NCI-H2227 treated with DMSO at 0.1 percent for 48 hours (cell line): ENCODE measurements at places on chromosomes 13 and 19.
A peak's percentile ranks its signal among the peaks of the same experiment; 100 is the strongest.

- no peak for DNase-seq
Measured at GRCh38 chr13:73832128-73832588, 302.0 kb downstream of the KLF12 start.

GRCh38 chr13:60080850-60081249 lies 82.9 kb downstream of the DIAPH3 start:
- DNase-seq = no peak

GRCh38 chr19:30006207-30006606 lies 64.2 kb downstream of the URI1 start:
- no peak for DNase-seq

DNA sequence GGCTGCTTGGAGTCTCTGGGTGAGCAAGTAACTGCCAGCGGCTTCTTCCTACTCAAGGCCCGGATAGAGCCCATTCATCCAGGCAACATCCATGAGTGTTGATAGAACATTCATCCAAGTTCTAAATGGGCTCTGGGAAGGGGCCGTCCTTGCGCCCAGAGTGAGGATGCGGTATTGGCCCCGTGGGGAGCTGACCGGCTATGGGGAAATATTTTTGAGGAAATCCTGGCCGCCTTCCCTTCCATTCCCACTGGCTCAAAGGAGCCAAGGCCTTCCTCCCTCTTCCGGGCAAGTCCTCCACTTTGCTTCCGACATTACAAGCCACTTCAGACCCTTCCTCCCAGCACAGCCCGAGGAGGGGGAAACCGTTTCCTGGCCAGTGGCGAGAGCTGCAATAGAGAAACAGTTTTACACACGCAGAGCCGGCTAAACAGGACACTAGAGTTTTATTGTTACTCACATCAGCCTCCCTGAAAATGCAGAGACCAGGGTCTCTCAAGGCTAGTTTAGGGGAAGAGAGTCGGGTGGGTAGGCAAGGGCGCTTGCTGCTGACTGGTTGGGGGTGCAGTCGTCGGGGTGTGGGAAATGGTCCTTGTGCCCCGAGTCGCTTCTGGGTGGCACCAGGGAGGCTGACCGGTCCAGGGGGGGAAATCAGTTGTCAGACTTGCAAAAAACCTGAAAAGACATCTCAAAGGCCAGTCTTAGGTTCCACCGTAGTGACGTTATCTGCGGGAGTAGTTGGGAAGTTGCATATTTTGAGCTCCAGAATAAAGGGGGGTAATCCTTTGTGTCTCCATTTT lies 37.5 kb downstream of the C13orf46 start:
- DNase-seq = no peak

- DNase-seq = no peak
Measured at GRCh38 chr13:111344471-111345191, 24.2 kb downstream of the TEX29 start.

DNA sequence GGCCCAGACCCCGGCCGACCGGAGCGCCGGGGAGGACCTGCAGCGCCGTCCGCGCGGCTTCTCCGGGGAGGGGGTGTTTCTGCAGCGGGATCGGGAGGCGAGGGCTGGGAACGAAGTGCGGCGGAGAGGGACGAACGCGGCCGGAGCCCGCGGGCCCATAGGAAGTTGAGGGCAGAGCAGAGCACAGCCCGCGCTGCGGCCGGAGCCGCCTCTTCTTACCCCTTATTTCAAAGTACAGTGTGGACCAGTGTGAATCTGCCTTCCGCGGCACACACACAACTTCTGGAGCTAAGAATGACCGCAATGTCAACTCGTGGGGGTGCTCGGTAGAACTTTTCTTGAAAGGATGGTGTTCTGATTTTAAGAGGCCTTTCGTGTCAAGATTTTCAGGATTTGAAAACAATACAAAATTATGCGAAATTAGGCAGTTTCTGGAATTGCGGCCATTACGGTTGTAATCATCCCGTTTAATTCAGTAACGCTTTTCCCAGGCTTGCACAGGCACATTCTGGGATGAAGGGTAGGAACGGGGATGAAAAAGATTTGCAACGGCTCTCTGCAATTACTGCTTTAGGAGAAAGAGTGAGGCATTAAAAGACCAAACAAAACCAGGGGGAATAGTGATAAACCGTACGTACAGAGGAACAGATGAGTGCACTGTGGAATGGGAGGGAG lies 821 bp downstream of the TDRD3 start:
- DNase-seq = peak; percentile 66

- no peak for DNase-seq
Measured at GRCh38 chr19:54307389-54308020, 5.5 kb downstream of the LILRA5 start.

- DNase-seq = no peak
Measured at GRCh38 chr19:35357867-35358573, at the start of gene FFAR3. Gene FFAR3 (plus strand): TSS chr19:35358460. CDS start chr19:35358891, 431 bp downstream.

GRCh38 chr13:36131931-36132297 lies 732 bp upstream of the DCLK1 start:
- DNase-seq = no peak

DNA sequence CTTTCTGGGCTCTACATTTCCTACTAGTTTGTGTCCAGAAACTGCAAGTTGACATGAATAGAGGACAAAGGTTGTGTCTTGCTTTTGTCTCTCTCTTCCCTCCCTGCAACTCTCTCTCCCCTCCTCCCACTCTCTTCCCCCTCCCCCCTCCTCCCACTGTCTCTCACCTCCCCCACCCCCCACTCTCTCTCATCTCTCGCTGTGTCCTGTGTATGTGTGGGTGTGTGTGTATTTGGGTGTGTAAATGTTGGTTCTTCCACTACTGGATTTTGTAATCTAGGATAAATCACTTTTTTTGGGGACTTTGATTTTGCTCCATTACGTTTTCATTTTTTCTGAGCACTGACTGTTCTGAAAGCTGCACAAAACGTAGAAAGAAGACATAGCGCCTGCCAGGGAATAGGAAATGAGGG lies 48.4 kb downstream of the AKAP11 start:
- DNase-seq = no peak

- DNase-seq = no peak
Measured at GRCh38 chr13:104024416-104025170, 958.4 kb upstream of the SLC10A2 start.

DNA sequence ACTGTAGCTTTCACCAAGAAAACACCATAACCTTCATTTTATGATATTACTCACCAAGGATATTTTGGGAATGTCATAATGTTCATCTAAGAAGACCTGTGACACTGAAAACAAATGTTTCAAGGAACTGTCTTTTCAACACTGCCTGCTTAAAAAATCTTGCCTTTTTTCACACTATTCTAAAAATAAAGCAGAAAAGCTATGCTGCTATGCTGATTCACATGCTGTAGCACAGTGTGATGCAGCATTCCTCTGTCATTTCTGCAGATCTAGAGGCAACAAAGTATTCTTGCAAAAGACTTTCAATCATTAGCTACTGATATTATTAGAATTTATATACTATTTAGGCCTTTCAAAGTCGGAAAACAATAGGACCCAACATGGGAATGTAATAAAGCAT lies 525.7 kb downstream of the UQCRFS1 start:
- no peak for DNase-seq

DNA sequence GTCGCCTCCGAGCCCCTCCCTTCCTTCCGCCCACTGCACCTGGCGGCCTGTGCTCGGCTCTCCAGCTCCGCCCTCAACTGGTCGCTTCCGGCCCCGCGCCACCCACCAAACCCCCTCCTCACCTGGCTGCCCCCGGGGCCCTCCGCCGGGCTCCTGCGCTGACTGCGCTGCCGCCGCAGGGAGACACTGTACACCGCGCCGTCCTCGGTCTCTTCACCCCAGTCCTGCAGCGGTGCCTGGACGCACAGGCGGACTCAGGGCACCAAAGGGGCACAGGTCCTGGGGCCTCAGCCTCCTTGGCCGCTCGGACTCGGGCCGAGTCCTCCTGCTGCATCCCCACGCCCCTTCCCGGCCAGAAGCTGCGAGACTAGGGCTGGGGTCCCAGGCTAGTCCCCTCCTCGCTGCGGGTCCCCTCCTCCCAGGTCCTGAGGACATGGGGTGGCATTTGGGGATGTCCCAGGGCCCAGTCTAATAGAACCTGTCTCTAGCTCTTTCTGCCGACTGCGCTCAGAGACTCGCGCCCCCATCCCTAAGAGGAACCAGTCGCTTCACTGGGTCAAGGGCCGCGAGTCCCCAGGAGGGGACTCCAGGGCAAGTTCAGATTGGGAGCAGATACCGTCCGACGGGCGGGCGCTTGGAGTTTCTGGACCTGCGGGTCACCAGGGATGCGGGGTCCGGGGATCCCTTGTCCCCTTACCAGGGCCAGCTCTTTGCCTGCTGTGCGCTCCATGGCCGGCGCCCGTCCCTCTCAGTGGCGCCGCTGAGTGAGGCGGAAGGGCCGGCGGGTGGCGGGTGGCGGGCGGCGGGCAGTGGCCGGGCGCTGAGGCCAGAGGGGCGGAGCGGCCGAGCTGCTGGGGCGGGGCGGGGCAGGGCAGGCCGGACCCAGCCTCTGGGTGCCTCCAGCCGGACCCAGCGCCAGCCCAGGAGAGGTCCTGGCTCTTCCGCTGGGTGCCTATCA lies at the start of gene RGL3:
Gene RGL3 (minus strand): TSS at position 766 of the 958 bp plus-strand sequence. CDS start 36 bp downstream, at position 730.
- DNase-seq = no peak

DNA sequence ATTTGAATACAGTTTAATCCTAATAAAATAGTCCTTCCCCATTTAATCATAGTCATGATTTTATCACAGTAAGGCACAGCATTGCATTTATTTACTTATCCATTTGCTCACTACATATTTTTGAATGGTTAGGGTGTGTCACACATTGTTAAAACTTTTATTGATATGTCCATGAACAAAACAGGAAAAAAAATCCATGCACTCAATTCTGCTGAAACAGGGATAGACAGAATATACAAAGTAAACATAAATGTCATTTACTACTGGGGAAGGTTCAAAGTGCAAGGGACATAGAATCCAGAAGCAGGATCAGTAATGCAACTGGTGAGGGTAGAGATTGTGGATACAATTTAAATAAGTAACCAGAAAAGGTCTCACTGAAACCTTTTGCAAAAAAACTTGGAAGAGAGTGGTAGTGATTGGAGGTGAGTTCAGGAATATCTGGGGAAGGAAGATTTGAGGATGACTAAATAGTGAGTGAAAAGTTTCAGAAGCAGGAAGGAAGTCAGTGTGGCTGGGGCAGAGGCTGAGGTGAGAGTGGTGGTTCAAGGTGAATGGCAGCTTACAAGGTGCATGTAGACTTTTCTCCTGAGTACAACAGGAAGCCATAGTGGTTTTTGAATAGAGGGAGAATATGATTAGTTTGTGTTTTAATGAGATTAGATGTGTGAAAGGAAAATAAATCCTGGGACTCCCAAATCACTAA lies 387.2 kb upstream of the ATXN8OS start:
- DNase-seq = no peak

GRCh38 chr13:74068471-74068870 lies 65.7 kb downstream of the KLF12 start:
- DNase-seq = no peak

DNA sequence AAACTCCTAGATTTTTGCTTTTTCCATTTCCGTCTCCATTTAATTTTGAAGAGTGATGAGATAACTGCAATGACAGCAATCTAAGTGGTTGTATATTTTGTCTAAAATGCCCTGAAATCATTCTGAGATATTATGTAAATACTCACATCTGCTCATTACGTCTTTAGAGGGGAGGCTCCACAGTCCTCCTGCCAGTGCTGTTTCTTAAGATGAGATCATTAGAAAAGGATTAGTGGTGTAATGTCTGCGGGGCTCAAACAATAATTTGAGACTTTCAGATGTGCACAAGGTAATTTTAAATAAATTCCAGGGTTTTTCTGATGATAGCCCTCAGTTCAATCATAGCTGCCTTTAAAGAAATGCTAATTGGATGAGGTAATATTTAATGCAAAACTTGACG lies 437.9 kb downstream of the FOXO1 start:
- no peak for DNase-seq

DNA sequence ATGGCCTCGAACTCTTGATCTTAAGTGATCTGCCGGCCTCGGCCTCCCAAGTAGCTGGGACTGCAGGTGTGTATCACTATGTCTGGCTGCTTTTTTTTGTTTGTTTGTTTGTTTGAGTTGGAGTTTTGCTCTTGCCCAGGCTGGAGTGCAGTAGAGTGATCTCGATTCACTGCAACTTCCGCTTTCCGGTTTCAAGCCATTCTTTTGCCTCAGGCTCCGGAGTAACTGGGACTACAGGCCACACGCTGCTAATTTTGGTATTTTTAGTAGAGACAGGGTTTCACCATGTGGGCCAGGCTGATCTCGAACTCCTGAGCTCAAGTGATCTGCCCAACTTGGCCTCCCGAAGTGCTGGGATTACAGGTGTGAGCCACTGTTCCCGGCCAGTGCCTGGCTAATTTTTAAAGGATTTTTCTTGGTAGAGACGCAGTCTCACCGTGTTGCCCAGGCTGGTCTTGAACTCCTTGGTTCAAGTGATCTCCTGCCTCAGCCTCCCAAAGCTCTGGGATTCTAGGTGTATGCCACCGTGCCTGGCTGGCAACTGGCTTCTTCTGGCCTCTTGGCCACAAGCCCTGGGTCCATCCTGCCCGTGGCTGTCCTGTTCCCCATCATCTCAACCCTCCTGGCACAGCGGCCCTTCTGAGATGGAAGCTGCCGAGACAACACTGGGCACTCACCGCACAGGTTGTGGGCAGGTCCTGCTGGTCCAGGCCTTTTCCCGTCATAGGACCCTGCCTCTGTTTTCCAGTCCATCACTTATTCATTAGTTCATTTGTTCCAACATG lies 11.5 kb downstream of the TECR start:
- no peak for DNase-seq

- no peak for DNase-seq
Measured at GRCh38 chr13:98272549-98272948, 95.5 kb upstream of the RNF113B start.

- DNase-seq = no peak
Measured at GRCh38 chr13:76883236-76883635, 3.0 kb downstream of the KCTD12 start.

- no peak for DNase-seq
Measured at GRCh38 chr13:110713642-110713952, at the start of gene ING1. Gene ING1 (plus strand): TSS chr13:110713700. CDS start chr13:110714150, 450 bp downstream.

- no peak for DNase-seq
Measured at GRCh38 chr13:111241862-111242261, 78.6 kb upstream of the TEX29 start.

DNA sequence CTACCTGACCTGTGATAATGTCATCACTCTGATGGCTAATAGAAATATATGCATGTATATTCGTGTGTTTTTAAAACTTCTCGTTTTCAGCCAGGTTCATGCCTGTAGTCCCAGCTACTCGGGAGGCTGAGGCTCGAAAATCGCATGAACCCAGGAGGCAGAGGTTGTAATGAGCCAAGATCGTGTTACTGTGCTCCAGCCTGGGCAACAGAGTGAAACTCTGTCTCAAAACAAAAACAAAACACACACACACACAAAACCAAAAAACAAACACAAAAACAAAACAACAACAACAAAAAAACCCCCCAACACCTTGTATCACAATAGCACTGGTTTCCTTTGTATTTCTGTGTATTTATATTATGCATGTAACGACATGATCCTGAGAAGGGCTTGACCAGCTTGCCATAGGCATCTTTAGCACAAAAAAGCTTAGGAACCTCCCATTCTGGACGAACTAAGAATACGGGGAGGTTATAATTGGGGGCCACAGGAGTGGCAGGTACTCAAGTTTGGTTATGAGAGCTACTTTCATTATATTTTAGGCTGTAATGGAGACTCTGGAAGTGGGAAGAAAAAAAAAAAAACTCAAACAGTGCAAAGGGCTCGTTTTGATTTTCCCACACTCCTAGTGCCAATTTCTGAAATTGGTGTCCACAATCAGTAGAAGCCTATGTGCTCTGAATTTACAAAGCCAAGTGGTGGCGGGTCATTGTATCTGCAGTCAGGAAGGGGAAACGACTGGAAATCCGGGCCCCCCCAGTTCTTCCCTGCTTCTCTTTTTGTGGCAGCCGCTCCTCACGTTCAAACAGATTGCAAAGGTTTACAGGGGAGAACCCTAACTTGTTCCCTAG lies 1.2 kb upstream of the ACP7 start:
- DNase-seq = peak; percentile 77

- peak; percentile 22 for DNase-seq
Measured at GRCh38 chr13:36282821-36283432, 14.7 kb downstream of the CCDC169 start.
